ENCODE measurements at places on chromosomes 2 and 18. TPM values are rescaled to one million over a fixed set of nuclear protein-coding genes. Genes with fewer than 3 reads are reported as not detected.

DNA sequence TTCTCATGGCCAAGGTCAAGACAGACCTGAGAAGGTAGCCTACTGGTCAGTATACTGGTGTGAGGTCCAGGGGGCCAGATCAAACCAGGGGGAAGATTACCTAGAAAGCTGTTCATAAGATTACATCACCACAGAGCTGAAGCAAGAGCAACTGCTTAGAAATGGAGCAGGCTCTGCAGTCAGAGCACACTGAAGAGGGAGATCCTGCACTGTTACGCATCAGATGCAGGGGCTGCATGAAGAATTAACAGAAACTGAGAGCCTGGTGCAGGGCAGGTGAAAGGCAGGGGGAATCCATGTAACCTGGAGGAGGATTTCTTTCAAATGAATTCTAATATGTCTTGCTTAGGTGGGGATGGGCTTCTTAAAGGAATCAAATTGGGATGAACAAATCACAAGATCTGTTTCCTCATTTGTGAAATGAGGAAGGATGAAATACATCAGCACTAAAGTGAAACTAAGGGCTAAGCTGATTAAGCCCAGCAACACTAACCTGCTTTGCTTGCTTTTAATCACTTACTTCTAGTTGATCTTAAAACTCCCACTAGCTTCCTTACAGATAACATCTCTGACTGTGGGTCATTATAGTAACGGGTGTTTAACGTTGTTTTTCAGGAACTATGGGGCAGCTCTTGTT, 74.3 kb upstream of the ADAM23 start:
- no peak for DNase-seq

DNA sequence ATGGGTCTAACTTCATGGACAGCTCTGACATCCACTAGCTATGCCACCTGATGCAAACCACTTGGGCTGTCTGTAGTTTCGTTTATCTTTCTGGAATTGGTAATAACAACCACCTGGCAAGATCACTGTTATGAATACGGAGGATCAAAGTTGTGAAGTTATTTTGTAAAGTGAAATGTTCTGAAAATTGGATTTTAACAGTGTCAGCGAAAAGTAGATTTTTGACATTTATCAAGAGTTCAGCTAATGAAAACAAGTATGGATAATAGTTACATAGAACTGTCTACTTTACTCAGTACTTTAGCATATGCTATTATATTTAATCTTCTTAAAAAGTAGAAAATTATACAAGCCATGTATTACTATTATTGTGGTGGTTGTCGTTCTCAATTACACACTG, 813.8 kb downstream of the RNF144A start:
- DNase-seq = no peak

DNA sequence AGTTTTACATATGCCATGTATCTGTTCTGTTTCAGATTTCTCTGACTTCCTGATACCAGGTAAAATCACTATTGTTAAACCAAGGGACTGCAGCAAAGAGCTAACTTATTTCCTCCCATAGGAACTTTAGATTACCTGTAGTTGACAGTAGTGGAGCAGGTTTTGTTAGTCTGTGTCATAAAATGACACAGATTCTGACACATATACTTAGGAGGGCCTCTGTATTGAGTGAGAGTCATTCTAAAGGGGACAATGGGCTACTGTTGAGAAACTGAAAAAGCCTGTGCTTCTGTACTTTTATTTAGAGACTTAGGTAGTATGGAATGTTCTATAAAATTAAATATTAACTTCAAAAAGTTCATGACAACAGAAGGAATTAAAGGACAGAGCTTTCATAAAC, 48.2 kb downstream of the KCMF1 start:
- no peak for DNase-seq

GRCh38 chr2:201128033-201128432, 12.1 kb downstream of the CFLAR start:
- DNase-seq = no peak

Gene MYOM1
- 852 TPM for total RNA-seq

All from heart left ventricle (tissue), 16 donors.